ENCODE measurements at places on chromosomes 2 and 18. TPM values are rescaled to one million over a fixed set of nuclear protein-coding genes. Genes with fewer than 3 reads are reported as not detected.

Gene ZAP70
- 1.4 TPM for total RNA-seq

Gene MXD1
- 29.7 TPM for total RNA-seq

Gene TUBB8B
- not detected for total RNA-seq

Gene UGT1A3
- not detected for total RNA-seq

Gene RSAD2
- 1.6 TPM for total RNA-seq

Gene CRYGD
- total RNA-seq, result not detected

Gene RMDN2
- 16.5 TPM for total RNA-seq

Gene ACKR3
- total RNA-seq, result 47.1 TPM

Gene ODC1
- total RNA-seq, result 165 TPM

Gene ZNF396
- 2.0 TPM for total RNA-seq

Gene ALKAL2
- total RNA-seq, result 2.9 TPM

Gene SCG2
- total RNA-seq, result 14.2 TPM

Gene CHRND
- total RNA-seq, result not detected

Gene CNNM3
- 17.0 TPM for total RNA-seq

Gene DPYSL5
- 0.48 TPM for total RNA-seq

- no peaks in the 10 kb centered on the region for H3K4me1 ChIP-seq
- no peak for DNase-seq
- no peaks in the 10 kb centered on the region for H3K36me3 ChIP-seq
- no peak overlapping the region for H3K4me3 ChIP-seq
- no peaks in the 10 kb centered on the region for H3K27me3 ChIP-seq
Measured at GRCh38 chr2:229489016-229489415, 217.9 kb upstream of the PID1 start.

GRCh38 chr2:66516499-66516898 is 81.6 kb downstream of the MEIS1 start:
- no peaks in the 10 kb centered on the region for H3K27me3 ChIP-seq
- H3K36me3 ChIP-seq, result no peaks in the 10 kb centered on the region
- no peak overlapping the region for H3K4me3 ChIP-seq
- no peak overlapping the region for H3K27ac ChIP-seq
- H3K4me1 ChIP-seq, result peaks cover 5% of the 10 kb centered on the region
- DNase-seq, result no peak

DNA sequence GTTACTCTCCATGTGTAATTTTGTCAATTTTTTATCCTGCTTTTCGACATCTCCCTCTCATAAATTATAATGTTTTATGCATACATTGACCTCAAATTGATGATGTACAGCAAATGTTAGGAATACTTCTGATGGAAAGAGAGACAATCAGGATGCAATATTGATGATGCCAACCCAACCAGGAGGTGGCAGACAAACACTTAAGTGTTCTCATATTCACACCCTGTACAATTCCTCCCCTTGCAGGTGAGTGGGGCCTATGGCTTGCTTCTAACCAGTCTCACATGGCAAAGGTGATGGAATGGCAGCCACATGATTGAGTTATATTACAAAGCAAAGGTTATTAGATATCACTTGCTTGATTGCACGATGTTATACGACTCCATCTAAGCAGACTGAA is 594.3 kb upstream of the REG3G start:
- H3K27ac ChIP-seq, result no peak overlapping the region
- no peaks in the 10 kb centered on the region for H3K4me1 ChIP-seq
- DNase-seq, result no peak
- no peaks in the 10 kb centered on the region for H3K36me3 ChIP-seq

- no peak for DNase-seq
- H3K27ac ChIP-seq, result no peak overlapping the region
- no peaks in the 10 kb centered on the region for H3K36me3 ChIP-seq
- H3K4me1 ChIP-seq, result no peaks in the 10 kb centered on the region
- peaks cover 34% of the 10 kb centered on the region for H3K27me3 ChIP-seq
- no peak overlapping the region for H3K4me3 ChIP-seq
Measured at GRCh38 chr2:113025737-113026136, 20.5 kb downstream of the IL36A start.

- H3K27ac ChIP-seq, result no peak overlapping the region
- no peaks in the 10 kb centered on the region for H3K36me3 ChIP-seq
- peaks cover 41% of the 10 kb centered on the region for H3K27me3 ChIP-seq
Measured at GRCh38 chr2:238161291-238162051, 2.7 kb downstream of the ERFE start.

DNA sequence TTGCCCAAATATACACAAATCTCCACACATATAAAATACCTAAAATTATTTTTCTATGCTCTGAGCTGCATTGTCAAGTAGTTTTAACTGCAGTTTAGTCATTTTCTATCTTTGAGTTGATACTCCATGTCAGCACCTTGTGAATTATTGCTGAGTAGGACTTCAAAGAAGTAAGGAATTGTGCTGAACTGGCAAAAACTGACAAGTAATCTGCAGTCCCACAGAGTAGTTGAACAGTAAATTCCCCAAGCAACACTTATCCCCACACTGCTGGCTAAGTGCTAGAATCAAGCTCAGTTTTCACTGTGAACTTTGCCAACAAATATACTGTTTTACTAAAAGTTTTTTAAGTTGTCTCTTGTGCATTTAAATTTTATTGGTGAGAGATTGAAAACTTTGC is 141.8 kb upstream of the ST6GAL2 start:
- H3K4me1 ChIP-seq, result peaks cover 4% of the 10 kb centered on the region
- H3K4me3 ChIP-seq, result no peak overlapping the region
- no peaks in the 10 kb centered on the region for H3K36me3 ChIP-seq
- H3K27me3 ChIP-seq, result no peaks in the 10 kb centered on the region
- H3K27ac ChIP-seq, result no peak overlapping the region
- DNase-seq, result no peak

- H3K36me3 ChIP-seq, result no peaks in the 10 kb centered on the region
- H3K4me1 ChIP-seq, result peaks cover 7% of the 10 kb centered on the region
- H3K27ac ChIP-seq, result no peak overlapping the region
- no peak overlapping the region for H3K4me3 ChIP-seq
- no peaks in the 10 kb centered on the region for H3K27me3 ChIP-seq
Measured at GRCh38 chr2:67384123-67384822, 12.9 kb upstream of the ETAA1 start.

- no peaks in the 10 kb centered on the region for H3K27me3 ChIP-seq
- peak overlapping the region; percentile 98 for H3K27ac ChIP-seq
- no peak overlapping the region for H3K4me3 ChIP-seq
- DNase-seq, result peak; percentile 40
- H3K36me3 ChIP-seq, result no peaks in the 10 kb centered on the region
- H3K4me1 ChIP-seq, result peaks cover 30% of the 10 kb centered on the region
Measured at GRCh38 chr2:64769392-64770044, 115.8 kb upstream of the SERTAD2 start.

DNA sequence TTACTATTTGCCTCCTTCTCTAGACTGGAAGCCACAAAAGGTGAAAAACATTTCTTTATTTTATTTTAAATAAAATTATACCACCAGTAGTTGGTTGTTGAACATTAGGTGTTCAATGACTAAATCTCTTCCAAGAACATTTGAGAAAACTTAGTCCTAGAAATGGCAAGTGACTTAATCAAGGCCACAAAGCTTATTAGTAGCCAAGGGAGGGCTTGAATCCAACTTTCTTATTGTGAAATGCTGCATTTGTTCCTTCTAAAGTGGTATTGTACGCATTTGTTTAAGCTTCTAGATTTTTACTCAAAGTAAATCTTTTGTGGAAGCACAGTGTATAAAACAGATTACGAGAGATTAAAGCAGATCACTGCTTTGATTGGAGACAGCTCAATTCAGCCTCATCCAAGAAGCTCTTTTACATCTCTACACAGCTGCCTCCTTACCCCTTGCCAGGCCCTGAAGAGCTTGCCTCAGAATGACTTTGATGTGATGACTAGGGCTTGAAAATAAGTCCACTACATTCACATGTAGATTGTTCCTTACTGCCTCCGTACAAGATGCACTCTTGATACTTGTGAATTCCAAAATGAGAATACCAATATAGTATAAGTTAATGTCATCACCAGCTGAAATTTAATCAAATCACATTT is 244.8 kb downstream of the XIRP2 start:
- H3K4me3 ChIP-seq, result no peak overlapping the region
- no peaks in the 10 kb centered on the region for H3K4me1 ChIP-seq
- DNase-seq, result no peak
- no peaks in the 10 kb centered on the region for H3K36me3 ChIP-seq

GRCh38 chr2:151024696-151025251 is 236.9 kb downstream of the RBM43 start:
- DNase-seq, result no peak
- no peaks in the 10 kb centered on the region for H3K27me3 ChIP-seq
- no peaks in the 10 kb centered on the region for H3K36me3 ChIP-seq
- peaks cover 4% of the 10 kb centered on the region for H3K4me1 ChIP-seq
- H3K27ac ChIP-seq, result no peak overlapping the region

DNA sequence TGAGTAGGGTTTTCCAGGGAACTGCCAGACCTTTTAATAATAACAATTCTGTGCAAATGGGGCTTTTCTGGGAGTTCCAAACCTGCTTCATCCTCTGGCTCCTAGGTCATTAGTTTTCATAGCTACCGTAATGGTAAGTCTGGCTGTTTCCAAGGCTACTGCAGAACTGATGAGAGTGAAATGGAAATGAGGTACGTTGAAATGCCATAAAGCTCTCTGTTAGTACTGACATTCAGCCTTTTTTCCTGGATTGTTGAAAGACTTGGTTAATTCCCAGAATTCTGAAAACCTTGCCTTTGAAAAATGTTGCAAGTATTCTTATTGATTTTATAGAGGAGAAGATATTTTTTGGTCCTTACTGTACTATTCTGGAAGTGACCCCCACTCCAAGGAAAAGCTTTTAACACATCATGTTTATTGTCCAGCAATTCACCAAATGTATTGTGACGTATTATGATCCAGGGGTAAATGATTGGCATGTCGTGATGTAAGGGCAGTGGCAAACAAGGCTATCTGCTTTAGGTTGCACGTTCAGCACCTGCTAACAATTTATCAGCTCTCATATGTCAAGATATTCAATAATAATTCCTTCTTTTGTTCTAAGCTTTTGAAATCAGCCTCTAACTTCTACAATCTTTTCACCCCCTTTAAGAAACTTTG is 767.0 kb upstream of the RAB6C start:
- no peak overlapping the region for H3K4me3 ChIP-seq
- no peak overlapping the region for H3K27ac ChIP-seq
- no peaks in the 10 kb centered on the region for H3K36me3 ChIP-seq
- H3K27me3 ChIP-seq, result no peaks in the 10 kb centered on the region

DNA sequence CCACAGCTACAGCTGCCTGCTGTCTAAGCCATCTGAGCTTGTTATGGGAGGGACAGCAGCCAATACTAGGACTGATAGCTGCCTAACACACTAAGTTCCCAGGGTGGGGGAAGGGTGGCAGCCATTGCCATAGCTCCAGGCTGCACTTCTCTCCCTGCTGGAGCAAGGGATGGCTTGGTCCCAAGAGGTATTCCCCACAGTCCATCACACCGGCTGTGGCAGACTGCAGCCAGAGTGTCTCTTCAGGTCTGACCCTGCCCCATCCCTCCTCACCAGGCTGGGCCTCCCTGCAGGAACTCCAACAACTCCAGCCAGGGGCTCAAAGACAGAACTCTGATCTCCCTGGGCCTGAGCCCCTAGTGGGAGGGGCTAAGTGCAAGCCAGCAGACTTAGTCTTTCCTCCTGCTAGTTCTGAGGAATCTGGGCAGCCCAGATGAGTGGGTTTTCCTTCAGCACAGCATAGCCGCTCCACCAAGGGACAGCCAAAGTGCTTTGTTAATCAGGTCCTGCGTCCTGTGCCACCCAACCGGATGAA is 632.1 kb downstream of the SOCS6 start:
- DNase-seq, result no peak
- no peak overlapping the region for H3K4me3 ChIP-seq
- no peaks in the 10 kb centered on the region for H3K27me3 ChIP-seq
- H3K27ac ChIP-seq, result no peak overlapping the region
- H3K36me3 ChIP-seq, result no peaks in the 10 kb centered on the region

GRCh38 chr2:137254052-137254451 is 488.7 kb downstream of the THSD7B start:
- no peaks in the 10 kb centered on the region for H3K27me3 ChIP-seq
- H3K4me1 ChIP-seq, result no peaks in the 10 kb centered on the region
- DNase-seq, result no peak

DNA sequence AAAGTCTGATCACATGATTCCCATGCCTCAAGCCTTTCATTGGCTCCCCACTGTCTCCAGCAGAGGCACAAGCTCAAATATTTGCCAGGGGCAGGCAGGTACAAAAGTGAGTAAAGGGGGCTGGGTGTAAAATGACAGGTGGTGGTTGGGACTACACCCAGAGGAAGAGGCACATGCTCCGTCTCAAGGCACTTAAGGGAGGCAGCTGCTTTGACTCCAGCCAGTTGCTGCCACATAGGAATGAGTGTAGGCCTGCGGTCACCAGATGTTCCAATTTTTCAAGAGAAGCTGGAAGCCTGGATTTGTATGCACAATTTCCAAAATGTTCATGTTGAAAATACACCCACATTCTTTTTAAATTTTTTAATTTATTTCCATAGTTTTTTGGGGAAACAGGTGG is 164.4 kb downstream of the UPP2 start:
- H3K27ac ChIP-seq, result no peak overlapping the region
- H3K4me1 ChIP-seq, result no peaks in the 10 kb centered on the region
- H3K27me3 ChIP-seq, result no peaks in the 10 kb centered on the region
- no peak for DNase-seq
- H3K36me3 ChIP-seq, result no peaks in the 10 kb centered on the region

DNA sequence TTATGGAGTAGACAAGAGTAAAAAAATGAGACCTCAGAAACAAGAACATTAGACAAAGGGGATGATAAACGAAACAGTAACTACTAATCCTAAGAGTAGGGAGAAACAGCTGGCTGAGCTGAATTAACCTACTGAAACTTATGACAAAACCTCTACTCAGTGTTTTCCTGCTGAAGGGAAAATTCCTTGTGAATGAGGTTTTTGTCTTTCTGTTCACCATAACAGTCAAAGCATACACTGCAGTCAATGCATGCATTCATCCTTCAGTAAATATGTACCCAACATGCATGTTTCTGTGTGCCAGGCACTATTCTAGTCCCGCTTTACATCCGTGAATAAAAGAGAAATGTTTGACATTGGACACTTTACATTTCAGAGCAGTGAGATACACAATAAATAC is 805.6 kb upstream of the KLHL29 start:
- H3K4me1 ChIP-seq, result no peaks in the 10 kb centered on the region
- no peaks in the 10 kb centered on the region for H3K36me3 ChIP-seq
- H3K27me3 ChIP-seq, result no peaks in the 10 kb centered on the region
- no peak overlapping the region for H3K4me3 ChIP-seq

GRCh38 chr2:16037808-16038457 is 97.6 kb downstream of the MYCN start:
- no peak for DNase-seq
- H3K27ac ChIP-seq, result no peak overlapping the region
- H3K4me3 ChIP-seq, result no peak overlapping the region
- H3K36me3 ChIP-seq, result no peaks in the 10 kb centered on the region
- peaks cover 6% of the 10 kb centered on the region for H3K4me1 ChIP-seq

GRCh38 chr2:196431076-196431475 is 208.4 kb upstream of the CCDC150 start:
- H3K4me1 ChIP-seq, result no peaks in the 10 kb centered on the region
- H3K27me3 ChIP-seq, result no peaks in the 10 kb centered on the region
- H3K27ac ChIP-seq, result no peak overlapping the region
- no peak for DNase-seq
- H3K4me3 ChIP-seq, result no peak overlapping the region

GRCh38 chr2:128313931-128314347 is 4.7 kb downstream of the HS6ST1 start:
- peaks cover 45% of the 10 kb centered on the region for H3K4me1 ChIP-seq
- H3K36me3 ChIP-seq, result no peaks in the 10 kb centered on the region
- H3K27me3 ChIP-seq, result no peaks in the 10 kb centered on the region
